ENCODE measurements at places on chromosomes 5 and 9. TPM values are rescaled to one million over a fixed set of nuclear protein-coding genes. Genes with fewer than 3 reads are reported as not detected.

MAMDC2 gene
- 3.9 TPM for polyA plus RNA-seq

FOXD4 gene
- polyA plus RNA-seq = not detected

IFNW1 gene
- not detected for polyA plus RNA-seq

IFNK gene
- not detected for polyA plus RNA-seq

NUTM2G gene
- polyA plus RNA-seq = not detected

INSL4 gene
- polyA plus RNA-seq = not detected

TMOD1 gene
- polyA plus RNA-seq = 15.1 TPM
